ENCODE measurements at places on chromosomes 6 and 20.

DNA sequence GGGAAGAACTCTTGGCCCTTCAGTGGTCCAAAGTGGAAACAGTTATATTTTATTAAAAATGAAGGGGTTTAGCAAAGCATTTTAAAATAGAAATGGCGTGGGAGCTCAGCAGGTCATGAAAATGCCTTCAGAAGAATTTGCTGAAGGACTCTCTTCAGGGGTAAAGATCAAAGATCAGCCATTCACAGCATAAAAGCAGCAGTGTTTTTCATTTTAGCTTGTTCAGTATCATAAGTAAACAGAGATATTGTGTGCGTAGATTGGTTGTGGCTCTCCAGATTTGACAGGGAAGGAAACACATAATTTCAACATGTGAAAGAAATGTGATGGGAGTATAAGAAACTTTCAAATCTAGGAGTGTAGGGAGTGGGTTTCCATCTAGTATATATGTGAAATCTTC lies 519.2 kb upstream of the MAP3K7 start:
- DNase-seq: no peak

- peak; percentile 75 for DNase-seq
Observed at GRCh38 chr6:107116328-107116892, 1.1 kb upstream of the BEND3 start.

- DNase-seq: no peak
Observed at GRCh38 chr6:73177221-73177944, 47.9 kb downstream of the KHDC1L start.

- no peak for DNase-seq
Observed at GRCh38 chr6:161422710-161423680, 149.1 kb upstream of the AGPAT4 start.

- DNase-seq: no peak
Observed at GRCh38 chr6:24667378-24667803, 514 bp downstream of the ACOT13 start.

- no peak for DNase-seq
Observed at GRCh38 chr6:19037607-19038006, 650.5 kb downstream of the RNF144B start.

DNA sequence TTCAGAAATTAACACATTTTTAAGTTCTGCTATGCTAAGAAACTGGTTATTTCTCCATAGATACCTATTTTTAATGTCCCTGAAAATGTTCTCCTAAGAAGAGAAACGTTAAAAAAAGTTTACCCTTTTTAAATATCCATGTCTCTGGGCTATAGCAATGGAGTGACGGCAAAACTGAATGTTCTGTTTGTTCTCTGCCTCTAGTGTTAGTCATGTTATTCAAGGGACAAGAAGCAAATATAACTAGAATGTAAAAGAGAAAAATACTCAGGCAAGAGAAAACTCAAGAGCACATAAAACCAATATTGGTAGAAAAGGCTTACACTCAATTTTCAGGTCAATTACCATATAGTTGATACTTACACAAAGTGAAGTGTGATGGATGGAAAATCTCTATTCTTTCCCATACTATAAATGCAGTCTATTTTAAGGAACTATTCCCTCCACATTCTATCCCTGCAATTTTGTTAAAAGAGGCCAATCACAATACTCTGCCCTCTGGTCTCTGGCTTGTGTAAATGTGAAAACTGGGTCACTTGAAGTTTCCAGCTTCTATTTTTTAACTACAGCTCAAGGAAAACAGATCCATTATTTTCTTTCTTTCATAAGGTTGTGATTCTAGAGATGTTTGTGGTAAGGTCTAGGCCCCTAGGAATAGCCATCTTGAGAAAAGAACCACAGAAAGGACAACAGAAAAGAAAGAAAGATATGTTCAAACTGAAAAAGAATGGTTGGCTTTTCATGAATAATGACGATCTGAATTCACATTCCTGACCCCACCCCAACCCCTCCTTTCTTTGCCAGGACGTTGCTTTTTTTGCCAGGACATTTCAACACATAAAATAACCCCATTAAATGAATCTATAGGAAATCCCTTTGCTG lies 200.3 kb upstream of the FAM83B start:
- no peak for DNase-seq

DNA sequence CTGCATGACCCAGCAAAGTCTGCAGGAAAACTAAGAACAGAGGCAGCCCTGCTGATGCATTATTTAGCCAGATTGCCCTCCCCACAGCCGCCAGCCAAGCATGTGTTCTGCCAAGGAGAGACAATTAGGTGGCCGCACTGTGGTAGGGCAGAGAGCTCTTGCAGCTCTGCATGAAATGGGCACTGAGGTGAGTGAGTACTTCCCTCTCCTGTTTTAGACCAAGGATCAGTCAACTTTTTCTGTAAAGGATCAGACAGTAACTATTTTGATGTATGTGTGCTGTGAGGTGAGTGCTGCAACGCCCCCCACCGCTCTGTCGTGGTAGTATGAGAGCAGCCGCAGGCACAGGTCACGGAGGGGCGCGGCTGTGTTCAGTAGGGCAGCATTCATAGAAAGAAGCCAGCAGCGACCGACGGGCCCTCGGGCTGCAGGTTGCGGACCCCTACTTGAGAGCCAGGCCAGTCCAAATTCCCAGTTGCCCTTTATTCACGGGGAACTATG lies 23.8 kb upstream of the FAM50B start:
- DNase-seq: peak; percentile 1

Data from DMS79 treated with DMSO at 0.1 percent for 48 hours (cell line).